ENCODE measurements at places on chromosomes 13 and 19.

GRCh38 chr19:48661711-48662090 lies 11.1 kb downstream of the NTN5 start:
- DNase-seq = no peak

- peak; percentile 37 for DNase-seq
Observed at GRCh38 chr19:40601134-40601974, at the start of gene LTBP4. Gene LTBP4, plus strand, starts transcription at chr19:40601369. Its CDS starts 19 bp downstream, at chr19:40601388.

GRCh38 chr19:29715701-29716581 lies 880 bp upstream of the C19orf12 start:
- DNase-seq = no peak

- DNase-seq = no peak
Observed at GRCh38 chr13:43200736-43201135, 177.3 kb downstream of the DNAJC15 start.

DNA sequence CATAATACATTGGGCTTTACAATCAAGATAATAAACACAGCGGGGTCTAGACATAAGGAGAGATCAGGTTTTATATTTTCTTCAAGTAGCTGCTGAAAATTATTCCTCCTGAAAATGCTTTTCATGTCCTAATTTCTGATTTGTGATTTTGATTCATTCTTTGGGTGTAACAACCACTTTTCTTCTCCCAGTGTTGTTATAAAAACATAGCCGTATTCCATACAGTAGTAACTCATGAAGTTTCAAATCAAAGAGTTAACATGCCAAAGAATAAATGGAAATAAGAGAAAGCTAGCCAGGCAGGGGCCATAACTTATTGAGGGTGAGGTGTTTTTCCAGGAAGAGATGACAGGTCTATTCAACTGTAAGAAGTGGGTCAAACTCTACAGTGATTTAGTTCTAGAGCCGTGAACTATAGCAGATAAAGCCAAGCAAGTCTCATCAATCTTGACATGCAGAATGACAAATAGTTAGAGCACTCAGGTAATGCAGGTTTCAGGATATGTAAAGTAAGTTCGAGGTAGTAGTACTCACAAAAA lies 934.4 kb upstream of the SLITRK1 start:
- no peak for DNase-seq

GRCh38 chr13:23919006-23919405 lies 21.7 kb upstream of the C1QTNF9B start:
- no peak for DNase-seq

DNA sequence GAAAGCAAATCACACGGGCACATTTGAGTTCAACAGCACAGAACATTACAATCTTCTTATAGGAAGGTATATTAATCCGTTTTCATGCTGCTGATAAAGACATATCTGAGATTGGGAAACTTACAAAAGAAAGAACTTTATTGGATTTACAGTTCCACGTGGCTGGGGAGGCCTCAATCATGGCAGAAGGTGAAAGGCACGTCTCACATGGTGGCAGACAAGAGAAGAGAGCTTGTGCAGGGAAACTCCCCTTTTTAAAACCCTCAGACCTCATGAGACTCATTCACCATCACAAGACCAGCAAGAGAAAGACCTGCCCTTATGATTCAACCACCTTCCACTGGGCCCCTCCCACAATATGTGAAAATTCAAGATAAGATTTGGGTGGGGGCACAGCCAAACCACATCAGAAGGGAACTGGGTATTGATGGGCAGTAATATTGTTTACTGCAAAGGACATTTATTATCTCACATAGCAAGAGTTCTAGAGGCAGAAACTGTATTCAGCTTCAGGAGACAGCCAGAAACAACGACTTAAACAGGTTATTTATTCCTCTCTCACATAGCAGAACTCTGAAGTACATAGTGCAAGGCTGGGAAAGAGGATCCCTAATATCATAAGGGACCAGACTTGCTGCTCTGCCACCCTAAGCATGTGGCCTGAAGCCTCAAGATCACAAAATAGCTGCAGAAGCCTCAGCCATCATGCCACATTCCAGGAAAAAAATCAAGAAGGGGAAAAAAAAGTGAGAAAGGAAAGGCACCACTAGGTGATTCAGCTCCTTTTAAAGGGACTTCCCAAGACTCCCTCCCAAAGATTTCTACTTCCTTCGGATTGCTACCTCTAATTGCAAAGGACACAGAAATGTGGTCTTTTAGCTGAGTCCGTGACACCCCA lies 23.1 kb downstream of the FXYD5 start:
- no peak for DNase-seq

DNA sequence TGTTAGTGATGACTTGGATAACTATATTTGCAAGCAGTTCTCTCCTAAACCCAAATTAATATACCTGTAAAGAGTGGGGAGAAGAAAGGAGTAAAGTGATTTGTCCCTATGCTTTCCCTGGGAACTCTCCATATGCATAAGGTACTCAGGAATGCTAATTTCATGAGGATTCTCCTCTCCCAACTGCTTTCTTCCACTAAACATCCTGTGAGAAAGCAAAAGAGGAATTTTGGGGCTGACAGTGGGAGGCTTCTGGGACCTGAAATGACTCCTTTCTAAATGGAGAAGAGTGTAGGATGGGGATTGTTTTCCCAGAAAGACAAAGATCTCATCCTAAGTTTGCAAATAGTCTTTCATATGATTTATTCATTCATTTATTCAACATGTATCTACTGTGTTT lies 250.5 kb downstream of the TDRD3 start:
- DNase-seq = no peak

GRCh38 chr19:39424934-39425333 lies 10.8 kb downstream of the RPS16 start:
- DNase-seq = no peak

DNA sequence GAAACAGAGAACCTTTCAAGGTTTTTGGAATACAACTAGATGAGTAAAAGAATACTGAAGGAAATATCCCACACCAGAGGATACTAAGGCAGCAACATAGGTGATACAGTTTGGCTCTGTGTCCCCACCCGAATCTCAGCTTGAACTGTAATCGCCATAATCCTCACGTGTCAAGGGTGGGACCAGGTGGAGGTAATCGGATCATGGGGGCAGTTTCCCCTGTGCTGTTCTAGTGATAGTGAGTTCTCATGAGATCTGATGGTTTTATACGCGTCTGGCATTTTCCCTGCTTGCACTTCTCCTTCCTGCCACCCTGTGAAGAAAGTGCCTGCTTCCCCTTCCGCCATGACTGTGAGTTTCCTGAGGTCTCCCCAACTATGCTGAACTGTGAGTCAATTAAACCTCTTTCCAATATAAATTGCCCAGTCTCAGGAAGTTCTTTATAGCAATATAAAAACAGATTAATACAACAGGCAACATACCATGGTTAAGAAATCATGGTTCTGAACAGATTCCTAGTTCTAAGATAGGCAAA lies 97.0 kb downstream of the ABCC4 start:
- DNase-seq = no peak

GRCh38 chr13:38103851-38104250 lies 234.3 kb upstream of the TRPC4 start:
- no peak for DNase-seq

GRCh38 chr19:2337329-2337707 lies 8.8 kb downstream of the SPPL2B start:
- DNase-seq = no peak

DNA sequence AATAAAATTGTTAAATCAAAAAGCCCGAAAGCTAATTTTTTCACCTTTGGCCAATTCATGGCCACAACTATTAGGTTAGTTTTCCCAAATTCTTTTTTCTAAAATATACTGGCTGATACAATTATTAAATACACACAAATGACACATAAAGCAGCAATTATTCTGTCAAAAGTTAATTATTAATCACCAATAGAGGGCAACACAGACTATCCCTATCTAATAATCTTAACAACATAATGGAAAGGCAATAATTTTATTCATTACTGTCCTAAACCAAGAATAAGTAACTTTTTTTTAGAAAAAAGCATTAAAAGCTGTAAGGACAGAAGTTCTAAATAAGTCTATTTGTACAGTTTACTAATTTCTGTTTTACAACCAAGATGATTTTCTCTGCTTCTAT lies 51.7 kb downstream of the KATNAL1 start:
- no peak for DNase-seq

- DNase-seq = no peak
Observed at GRCh38 chr19:50897191-50897607, 14.0 kb downstream of the KLK4 start.

DNA sequence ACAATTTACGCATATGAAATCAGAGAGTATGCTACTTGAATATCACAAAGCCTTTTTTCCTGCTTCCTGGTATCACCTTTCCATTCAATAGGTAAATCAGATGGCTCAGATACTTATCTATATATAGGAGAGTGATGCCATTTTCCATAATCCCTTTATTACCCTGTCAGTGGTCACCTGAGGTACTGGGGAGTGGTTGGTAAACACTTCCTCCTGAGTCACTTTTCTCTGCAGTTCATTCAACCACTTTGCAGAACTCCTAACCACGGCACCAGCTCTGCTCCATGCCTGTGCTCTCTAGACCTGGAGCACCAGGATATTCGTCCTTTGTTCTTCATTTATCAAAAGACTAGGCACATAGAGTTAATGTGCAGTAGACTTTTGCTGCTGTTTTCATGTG lies 748.5 kb upstream of the KLHL1 start:
- DNase-seq = no peak

DNA sequence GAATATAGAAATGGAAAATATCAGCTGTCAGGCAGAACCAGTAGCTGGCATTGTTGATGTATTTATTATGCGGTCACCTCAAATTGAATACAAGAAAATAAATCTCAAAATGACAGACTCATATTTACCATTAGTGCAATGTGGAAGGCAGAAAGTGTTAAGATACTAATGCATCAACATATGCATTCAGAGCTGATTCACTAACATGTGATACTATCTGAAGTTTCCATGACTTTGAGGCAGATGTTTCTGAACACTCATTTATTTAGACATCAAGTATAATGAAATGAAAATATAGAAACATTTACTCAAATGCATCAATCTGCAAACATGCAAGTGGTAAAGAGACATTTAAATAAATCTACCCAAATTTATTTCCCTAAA lies 474.2 kb upstream of the SLC10A2 start:
- no peak for DNase-seq

GRCh38 chr13:112889351-112890290 lies 79.4 kb upstream of the MCF2L start:
- DNase-seq = no peak

- DNase-seq = no peak
Observed at GRCh38 chr13:25335856-25336255, 34.4 kb downstream of the NUP58 start.

GRCh38 chr19:14006766-14007562 lies 844 bp upstream of the RFX1 start:
- DNase-seq = no peak

DNA sequence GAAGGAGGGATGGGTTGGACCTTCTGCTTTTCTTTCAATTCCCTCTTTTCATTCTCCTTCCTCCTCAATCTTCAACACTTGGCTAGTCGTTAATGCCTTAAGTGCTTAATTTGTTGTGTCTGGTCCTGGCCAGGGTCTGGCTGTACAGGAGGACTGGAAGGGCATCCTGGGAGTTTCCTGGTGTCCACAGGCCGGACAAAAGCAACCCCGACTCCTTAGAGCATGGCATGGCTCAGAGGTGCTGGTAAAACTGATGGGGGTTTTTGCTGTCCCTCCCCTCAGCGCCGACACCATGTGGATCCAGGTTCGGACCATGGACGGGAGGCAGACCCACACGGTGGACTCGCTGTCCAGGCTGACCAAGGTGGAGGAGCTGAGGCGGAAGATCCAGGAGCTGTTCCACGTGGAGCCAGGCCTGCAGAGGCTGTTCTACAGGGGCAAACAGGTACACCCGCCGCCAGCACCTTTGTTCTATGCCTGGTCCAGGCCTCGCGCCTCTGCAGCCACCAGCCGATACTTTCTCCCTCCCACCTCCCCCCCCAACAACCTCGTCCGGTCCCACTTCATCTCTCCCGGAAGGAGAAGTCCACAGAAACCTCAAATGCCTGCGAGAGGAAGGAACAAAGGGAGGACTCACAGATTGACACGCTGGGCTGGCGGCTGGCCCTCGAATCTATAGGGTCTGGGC lies 1.4 kb downstream of the UHRF1 start:
- peak; percentile 9 for DNase-seq

DNA sequence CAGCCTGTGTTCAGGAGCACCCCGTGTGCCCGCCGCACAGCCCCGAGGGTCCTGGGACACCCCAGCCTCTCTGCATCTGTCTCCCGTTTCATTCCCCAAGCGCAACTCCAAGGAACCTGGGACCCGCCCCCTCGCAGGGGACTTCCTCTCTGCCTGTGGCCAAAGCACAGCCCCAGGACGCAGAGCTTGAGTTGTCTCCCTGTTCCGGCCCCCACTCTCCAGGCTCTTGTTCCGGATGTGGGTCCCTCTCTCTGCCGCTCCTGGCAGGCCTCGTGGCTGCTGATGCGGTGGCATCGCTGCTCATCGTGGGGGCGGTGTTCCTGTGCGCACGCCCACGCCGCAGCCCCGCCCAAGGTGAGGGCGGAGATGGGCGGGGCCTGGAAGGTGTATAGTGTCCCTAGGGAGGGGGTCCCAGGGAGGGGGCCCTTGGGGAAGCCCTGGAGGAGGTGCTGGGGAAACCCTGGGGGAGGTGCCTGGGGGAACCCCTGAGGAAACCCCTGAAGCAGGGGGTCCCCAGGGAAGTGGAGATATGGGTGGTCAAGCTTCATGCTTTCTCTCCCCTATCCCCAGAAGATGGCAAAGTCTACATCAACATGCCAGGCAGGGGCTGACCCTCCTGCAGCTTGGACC lies 1.3 kb downstream of the HCST start:
- peak; percentile 79 for DNase-seq

DNA sequence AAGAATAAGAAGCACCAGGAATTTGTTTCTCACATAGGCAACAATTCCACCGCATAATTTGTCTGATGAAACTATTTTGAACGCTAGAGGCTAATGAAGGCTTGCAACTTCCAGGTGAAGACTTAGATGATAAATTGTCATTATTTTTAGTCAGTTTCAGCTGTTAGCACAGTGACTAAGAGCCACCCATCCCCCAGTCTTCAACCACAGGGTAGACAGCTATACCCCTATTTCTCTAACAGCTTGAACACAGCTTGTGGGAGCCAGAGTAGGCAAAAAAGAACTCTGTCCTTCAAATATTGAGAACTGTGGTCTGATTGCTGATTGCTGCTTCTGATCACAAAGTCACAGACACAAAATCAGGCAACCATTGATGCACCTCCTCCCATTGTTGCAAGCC lies 1124.8 kb upstream of the PRR20A start:
- no peak for DNase-seq
